ENCODE measurements at places on chromosomes 5 and 9. TPM values are rescaled to one million over a fixed set of nuclear protein-coding genes. Genes with fewer than 3 reads are reported as not detected.

LCN15 gene
- not detected for total RNA-seq

TRIM7 gene
- 37.6 TPM for total RNA-seq

MYOZ3 gene
- 0.53 TPM for total RNA-seq

ADAMTSL2 gene
- total RNA-seq, result not detected

GRXCR2 gene
- total RNA-seq, result not detected

SOWAHA gene
- total RNA-seq, result 0.03 TPM

PCDHGB5 gene
- 3.1 TPM for total RNA-seq

ZNF782 gene
- 2.5 TPM for total RNA-seq

RANBP3L gene
- not detected for total RNA-seq

SPINK4 gene
- total RNA-seq, result not detected

NEK6 gene
- 28.4 TPM for total RNA-seq

GRCh38 chr5:167481345-167481744, 810.1 kb upstream of the WWC1 start:
- no peak for DNase-seq

DNA sequence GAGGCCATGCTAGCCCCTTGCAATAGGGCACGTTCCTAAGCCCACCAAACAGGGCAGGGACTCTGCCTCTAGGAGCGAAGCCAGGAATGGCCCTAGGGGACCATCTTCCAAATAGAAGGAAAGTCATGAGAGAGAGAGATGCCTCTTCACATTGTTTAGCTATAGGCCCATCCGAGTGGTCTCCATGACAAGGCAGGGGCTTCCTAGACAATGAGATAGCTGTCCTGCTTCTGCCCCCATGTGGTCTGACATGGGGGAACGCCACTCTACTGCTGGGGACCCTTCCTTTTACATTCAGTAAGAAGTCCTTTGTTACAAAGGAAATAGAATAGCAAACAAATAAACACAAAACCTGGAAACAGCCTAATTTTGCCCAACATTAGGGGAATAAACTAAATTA, 17.9 kb upstream of the KIF4B start:
- no peak for DNase-seq

- no peak for DNase-seq
Measured at GRCh38 chr5:138037907-138038633, 5.2 kb upstream of the FAM13B start.

- DNase-seq, result no peak
Measured at GRCh38 chr9:98231770-98232478, 23.5 kb downstream of the TBC1D2 start.

DNA sequence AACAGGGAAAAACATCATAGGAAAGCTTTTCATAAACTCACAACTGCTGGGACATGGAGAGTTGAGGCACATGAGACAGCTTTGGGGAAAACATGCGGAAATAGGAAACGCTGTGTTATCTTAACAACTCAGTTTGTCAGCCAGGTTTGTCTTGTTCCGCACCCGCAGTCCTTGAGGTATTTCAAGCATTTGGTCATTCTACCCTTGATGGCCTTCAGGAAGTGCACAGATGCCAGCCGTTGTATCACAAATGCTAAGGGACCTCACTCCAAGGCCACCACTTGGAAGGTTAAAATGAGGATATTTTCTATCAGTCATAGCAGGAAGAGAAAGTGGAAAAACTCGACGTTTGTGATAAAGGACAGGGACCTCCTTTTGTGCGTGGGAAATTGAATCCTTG, 83.8 kb downstream of the TRIO start:
- no peak for DNase-seq

DNA sequence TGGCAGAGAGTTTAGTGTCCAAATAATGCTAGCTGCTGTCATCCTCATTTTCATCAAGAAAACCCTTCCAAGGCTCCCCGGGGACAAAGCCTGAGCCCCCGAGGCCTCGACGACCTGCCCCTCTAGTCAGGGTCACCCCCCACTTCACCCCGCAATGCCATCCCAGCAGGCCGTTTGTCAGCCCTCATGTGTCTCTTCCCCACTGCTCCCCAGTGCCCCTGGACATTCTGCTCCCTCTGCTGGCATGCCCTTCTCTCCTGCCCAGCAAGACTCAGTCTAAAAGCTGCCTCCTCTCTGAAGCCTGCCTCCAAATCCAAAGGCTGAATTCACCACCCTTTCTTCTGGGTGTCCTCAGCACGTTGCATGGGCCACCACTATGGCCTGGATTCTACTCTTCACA, 59.3 kb downstream of the PAX5 start:
- DNase-seq, result no peak

- DNase-seq, result no peak
Measured at GRCh38 chr5:164038128-164038783, 532.8 kb downstream of the MAT2B start.

DNA sequence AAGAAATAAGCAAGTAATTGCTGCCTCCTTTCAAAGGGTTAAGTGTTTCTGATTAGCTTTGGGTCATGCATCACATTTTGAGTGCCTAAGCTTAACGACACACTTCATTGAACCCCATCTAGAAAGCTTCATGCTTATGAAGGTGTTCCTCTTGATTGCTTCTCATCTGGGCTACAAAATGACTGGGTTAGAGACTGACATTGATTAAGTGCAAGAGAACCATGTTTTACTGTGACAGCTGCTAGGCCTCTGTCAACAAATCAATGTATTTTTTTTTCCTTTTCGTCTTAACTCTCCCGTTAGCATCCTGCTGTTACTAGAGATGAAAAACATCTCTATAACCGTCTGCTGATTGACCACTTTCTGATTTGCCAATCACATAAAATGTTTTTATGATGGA, 725.0 kb downstream of the TLE1 start:
- no peak for DNase-seq

GRCh38 chr9:105662184-105663104, at the start of gene TAL2:
TAL2 (plus strand) TSS chr9:105662457; CDS start chr9:105662497, 40 bp downstream.
- DNase-seq, result no peak

GRCh38 chr5:132300577-132301343, 6.6 kb downstream of the SLC22A4 start:
- no peak for DNase-seq

DNA sequence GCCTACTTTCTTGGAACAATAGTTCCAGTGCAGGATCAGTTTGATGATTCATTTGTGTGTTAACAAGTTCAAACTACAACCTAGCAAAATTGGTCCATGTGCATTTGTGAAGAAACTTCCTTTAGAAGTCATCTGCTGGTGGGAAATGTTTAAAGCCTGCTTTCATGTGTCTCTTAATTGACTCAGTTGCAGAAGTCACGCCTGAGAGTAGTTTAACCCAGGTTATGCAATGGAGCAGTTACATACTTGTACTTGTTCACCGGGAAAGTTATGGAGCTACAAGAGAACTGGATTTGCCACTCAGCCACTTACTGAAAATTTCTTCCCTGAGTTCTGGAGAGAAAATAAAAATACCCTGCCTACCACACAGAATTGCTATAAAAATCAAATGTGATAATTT, 1397.8 kb downstream of the PTPRD start:
- peak; percentile 1 for DNase-seq

- DNase-seq, result no peak
Measured at GRCh38 chr9:83419961-83420360, 118.2 kb downstream of the FRMD3 start.

DNA sequence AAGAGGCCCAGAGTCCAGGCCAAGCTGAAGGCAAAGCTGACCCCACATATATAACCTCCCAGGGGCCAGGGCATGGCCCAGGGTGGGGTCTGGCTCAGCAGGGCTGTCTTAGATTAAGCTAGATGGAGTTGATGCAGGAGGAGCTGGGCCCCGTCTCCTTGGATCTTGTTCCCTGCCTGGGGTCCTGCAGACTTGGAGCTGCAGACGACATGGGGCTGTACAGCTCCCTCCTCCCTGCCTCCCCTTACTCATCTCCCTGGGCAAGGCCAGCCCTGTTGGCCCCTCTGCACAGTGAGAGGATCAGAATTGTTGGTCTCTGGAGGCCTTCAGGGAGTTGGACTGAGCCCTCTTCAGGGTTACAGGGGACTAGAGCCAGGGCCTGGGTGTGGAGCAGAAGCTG, 134.9 kb downstream of the RGS3 start:
- DNase-seq, result no peak

GRCh38 chr5:156188016-156188415, 138.9 kb upstream of the SGCD start:
- no peak for DNase-seq

DNA sequence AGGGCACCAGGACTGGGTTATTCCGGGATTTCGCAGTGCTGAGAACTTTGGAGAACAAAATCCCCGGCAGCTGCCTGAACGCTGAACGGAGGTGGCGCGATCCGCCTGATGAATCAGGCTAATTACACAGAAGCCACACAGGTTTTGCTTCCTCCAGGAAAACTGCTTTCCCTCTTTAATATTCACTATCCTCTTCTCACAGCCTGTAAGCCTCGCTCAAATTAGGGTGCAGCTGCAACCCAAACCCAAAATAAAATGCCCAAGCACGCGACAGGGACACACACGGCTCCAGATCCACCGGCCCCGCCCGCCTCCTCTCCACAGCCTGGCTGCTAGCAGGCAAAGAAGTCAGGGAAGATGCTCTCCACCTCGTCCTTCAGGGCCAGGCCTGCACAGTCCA, 6.0 kb downstream of the SOHLH1 start:
- no peak for DNase-seq

DNA sequence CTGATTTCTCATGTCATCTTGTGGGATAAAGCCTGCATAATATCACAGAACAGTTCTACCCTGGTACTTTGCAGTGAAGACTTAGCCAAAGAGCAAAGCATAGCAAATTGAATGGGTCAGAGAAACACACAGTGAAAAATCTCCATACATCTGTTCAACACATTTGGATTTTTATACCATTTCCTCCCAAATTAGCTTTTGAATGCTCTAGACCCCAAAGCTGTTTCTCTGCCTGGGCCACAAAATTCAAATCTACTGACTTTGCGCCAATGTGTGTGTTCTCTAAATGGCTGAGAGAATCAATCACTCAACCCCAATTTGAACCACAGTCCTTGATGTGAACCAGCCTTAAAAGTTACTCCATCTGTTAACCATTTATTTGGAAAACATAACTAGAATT, 236.9 kb upstream of the NFIL3 start:
- DNase-seq, result no peak

- DNase-seq, result no peak
Measured at GRCh38 chr5:56831773-56832172, 16.4 kb downstream of the MAP3K1 start.

DNA sequence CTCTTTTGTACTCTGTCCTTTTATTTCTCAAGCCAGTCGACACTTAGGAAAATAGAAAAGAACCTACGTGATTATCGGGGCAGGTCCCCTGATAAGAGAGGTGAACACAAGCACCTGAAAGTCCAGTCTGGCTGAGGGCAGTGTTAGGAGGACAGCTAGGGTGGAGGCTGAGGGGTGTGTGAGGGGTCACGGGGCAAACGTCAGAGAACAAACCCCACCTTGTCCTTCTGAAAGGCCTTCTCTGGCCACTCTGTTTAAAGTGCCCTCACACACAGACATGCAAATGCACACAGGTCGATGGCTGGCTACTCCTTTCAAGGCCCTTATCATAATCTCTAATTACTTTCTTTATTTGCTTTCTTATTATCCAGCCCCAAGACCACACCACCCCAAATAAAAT, 108.8 kb downstream of the ESM1 start:
- no peak for DNase-seq

DNA sequence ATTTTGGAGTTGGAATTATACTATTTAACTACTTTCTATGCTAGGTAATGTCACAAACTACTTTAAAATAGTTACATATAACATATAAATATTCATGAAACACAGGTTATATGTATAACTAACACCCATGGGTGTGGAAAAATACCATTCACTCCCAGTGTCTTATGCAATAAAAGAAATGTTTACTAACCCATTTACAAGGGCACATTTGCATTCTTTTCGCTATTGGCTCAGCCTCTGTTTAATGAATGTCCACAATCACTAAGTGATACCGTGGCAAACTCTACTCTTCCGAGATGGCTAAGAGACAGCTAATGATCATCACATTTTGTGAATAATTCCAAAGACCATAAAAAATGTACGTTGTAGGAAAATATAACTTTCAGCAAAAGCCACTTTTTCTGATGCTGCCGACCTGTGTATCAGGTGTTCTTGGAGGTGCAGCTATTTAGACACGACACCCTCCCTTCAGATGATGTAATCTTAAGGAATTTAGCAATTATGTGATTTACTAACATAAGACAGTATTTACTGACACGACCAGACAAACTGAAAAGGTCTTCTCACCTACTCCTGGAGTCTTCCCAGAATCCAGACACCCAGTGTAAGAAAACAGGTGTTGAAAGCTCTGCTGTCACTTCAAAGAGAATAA, 121.7 kb upstream of the FAM120A start:
- DNase-seq, result peak; percentile 16

All from foreskin keratinocyte (primary cell).